Effector memory CD8-positive, alpha-beta T cell (primary cell): ENCODE measurements at places on chromosomes 1 and 21.

- H3K4me3 ChIP-seq = no peak overlapping the region
- no peaks in the 10 kb centered on the region for H3K4me1 ChIP-seq
These were observed 30.2 kb upstream of the DDX59 start for GRCh38 chr1:200699871-200700270.

DNA sequence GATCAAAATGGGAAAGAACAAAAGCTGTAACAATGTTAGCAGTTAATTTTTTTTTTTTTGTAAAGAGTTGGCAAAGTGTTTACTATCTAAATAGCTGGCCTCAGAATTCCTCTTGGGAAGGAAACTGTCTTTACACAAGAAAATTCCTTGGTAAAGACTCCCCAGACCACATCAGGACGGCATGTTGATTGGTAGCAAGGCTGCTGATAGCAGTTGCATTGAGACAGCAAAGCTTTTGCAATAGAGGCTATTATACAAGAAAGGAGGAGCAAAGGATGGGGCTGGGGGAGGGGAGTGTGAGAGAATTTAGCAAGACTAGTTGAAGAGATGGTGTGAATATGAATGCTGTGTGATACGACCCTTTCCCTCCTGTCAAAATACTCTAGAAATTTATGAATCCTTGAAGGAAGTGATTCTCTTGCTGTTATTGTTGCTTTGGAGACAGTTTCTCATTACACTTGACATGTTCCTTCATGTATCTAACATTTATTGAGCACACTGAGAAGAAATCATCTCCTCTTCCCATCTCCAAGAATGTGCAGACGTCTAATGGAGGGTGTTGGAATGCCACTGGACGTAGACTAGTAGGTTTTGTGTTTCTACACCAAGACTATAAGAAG lies 355.6 kb downstream of the SIPA1L2 start:
- peaks cover 37% of the 10 kb centered on the region for H3K27me3 ChIP-seq
- H3K36me3 ChIP-seq = no peaks in the 10 kb centered on the region
- H3K4me1 ChIP-seq = no peaks in the 10 kb centered on the region
- DNase-seq = no peak
- H3K4me3 ChIP-seq = no peak overlapping the region
- no peak overlapping the region for H3K27ac ChIP-seq

- H3K36me3 ChIP-seq = no peaks in the 10 kb centered on the region
- no peaks in the 10 kb centered on the region for H3K4me1 ChIP-seq
- H3K4me3 ChIP-seq = no peak overlapping the region
- no peaks in the 10 kb centered on the region for H3K27me3 ChIP-seq
These were observed 22.2 kb downstream of the EPHX4 start for GRCh38 chr1:92051948-92052347.

- no peak overlapping the region for H3K27ac ChIP-seq
- no peaks in the 10 kb centered on the region for H3K36me3 ChIP-seq
- no peaks in the 10 kb centered on the region for H3K27me3 ChIP-seq
- H3K4me3 ChIP-seq = no peak overlapping the region
These were observed 691.4 kb upstream of the NCAM2 start for GRCh38 chr21:20306836-20307235.

- no peak overlapping the region for H3K27ac ChIP-seq
- no peaks in the 10 kb centered on the region for H3K4me1 ChIP-seq
- DNase-seq = no peak
- H3K4me3 ChIP-seq = no peak overlapping the region
- H3K27me3 ChIP-seq = no peaks in the 10 kb centered on the region
These were observed 66.1 kb upstream of the PLA2G4A start for GRCh38 chr1:186762653-186763052.

DNA sequence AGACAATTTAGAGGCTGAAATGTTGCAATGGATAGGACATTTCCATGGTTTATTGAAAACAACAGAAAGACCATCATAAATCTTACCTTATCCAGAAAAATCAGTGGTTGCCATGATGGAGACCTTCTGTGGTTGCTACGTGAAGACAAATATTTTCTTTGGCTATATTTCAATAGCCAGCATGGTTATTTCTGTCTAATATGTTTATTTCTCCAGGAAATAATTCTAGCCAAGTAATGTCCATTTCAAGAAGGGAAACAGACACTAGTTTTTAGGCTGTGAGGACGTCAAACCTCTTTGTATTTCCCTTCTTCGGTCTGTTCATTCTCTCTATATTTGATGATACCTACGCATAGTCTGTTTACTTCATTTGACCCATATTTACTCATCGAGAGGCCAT lies 49.2 kb upstream of the NFASC start:
- DNase-seq = no peak
- H3K27ac ChIP-seq = no peak overlapping the region
- H3K27me3 ChIP-seq = peaks cover 57% of the 10 kb centered on the region
- no peaks in the 10 kb centered on the region for H3K4me1 ChIP-seq
- no peak overlapping the region for H3K4me3 ChIP-seq

GRCh38 chr1:115322631-115323030 lies 15.4 kb downstream of the NGF start:
- H3K27ac ChIP-seq = no peak overlapping the region
- H3K36me3 ChIP-seq = no peaks in the 10 kb centered on the region
- H3K4me1 ChIP-seq = no peaks in the 10 kb centered on the region
- peaks cover 34% of the 10 kb centered on the region for H3K27me3 ChIP-seq
- no peak for DNase-seq

GRCh38 chr1:206674745-206675175 lies 9.9 kb upstream of the MAPKAPK2 start:
- H3K27me3 ChIP-seq = peaks cover 3% of the 10 kb centered on the region
- H3K4me1 ChIP-seq = no peaks in the 10 kb centered on the region
- no peak for DNase-seq
- no peak overlapping the region for H3K4me3 ChIP-seq
- no peak overlapping the region for H3K27ac ChIP-seq

GRCh38 chr1:91836331-91837040 lies 49.5 kb downstream of the TGFBR3 start:
- H3K4me3 ChIP-seq = no peak overlapping the region
- DNase-seq = no peak
- H3K27me3 ChIP-seq = no peaks in the 10 kb centered on the region
- peaks cover 41% of the 10 kb centered on the region for H3K4me1 ChIP-seq
- H3K27ac ChIP-seq = peak overlapping the region; percentile 65

- H3K27ac ChIP-seq = peak overlapping the region; percentile 98
- H3K4me3 ChIP-seq = peak overlapping the region; percentile 86
- H3K36me3 ChIP-seq = peaks cover 33% of the 10 kb centered on the region
- peaks cover 55% of the 10 kb centered on the region for H3K4me1 ChIP-seq
- H3K27me3 ChIP-seq = no peaks in the 10 kb centered on the region
These were observed 34.9 kb upstream of the RUNX3 start for GRCh38 chr1:24964811-24965570.

GRCh38 chr1:225813214-225813964 lies 3.5 kb downstream of the EPHX1 start:
- peaks cover 7% of the 10 kb centered on the region for H3K4me1 ChIP-seq
- DNase-seq = no peak

- no peak for DNase-seq
- H3K4me3 ChIP-seq = peak overlapping the region; percentile 86
- H3K27ac ChIP-seq = peak overlapping the region; percentile 79
- H3K4me1 ChIP-seq = peaks cover 13% of the 10 kb centered on the region
- peaks cover 31% of the 10 kb centered on the region for H3K27me3 ChIP-seq
- H3K36me3 ChIP-seq = no peaks in the 10 kb centered on the region
These were observed 848 bp downstream of the CTTNBP2NL start for GRCh38 chr1:112396653-112397471.

- peaks cover 13% of the 10 kb centered on the region for H3K27me3 ChIP-seq
- no peak overlapping the region for H3K27ac ChIP-seq
- H3K4me1 ChIP-seq = peaks cover 10% of the 10 kb centered on the region
- DNase-seq = no peak
- no peak overlapping the region for H3K4me3 ChIP-seq
These were observed 18.6 kb upstream of the PADI1 start for GRCh38 chr1:17186216-17186909.

DNA sequence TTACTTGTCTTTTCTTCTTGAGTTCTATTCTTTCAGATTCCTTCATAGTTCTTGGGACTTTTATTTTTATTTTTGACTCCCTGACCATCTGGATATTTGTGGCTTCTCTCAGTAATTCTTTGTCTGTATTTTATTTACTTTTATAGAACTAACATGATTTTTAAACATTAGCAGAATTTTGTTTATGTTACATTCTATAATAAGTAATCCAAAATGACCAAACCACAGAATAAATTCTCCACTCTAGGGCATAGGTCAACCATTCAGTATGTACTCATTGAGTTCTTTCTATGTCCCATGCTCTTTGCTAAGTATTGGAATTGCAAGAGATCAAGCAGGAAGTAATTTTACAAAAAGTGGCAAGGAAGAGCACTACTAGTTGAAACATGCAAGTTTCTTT lies 969.0 kb downstream of the TTLL7 start:
- H3K27ac ChIP-seq = no peak overlapping the region
- no peaks in the 10 kb centered on the region for H3K4me1 ChIP-seq
- DNase-seq = no peak
- H3K4me3 ChIP-seq = no peak overlapping the region
- no peaks in the 10 kb centered on the region for H3K36me3 ChIP-seq
- H3K27me3 ChIP-seq = no peaks in the 10 kb centered on the region

- no peak overlapping the region for H3K27ac ChIP-seq
- no peaks in the 10 kb centered on the region for H3K36me3 ChIP-seq
- DNase-seq = no peak
- no peaks in the 10 kb centered on the region for H3K27me3 ChIP-seq
- no peak overlapping the region for H3K4me3 ChIP-seq
- H3K4me1 ChIP-seq = no peaks in the 10 kb centered on the region
These were observed 147.5 kb downstream of the CYYR1 start for GRCh38 chr21:26425576-26425975.

DNA sequence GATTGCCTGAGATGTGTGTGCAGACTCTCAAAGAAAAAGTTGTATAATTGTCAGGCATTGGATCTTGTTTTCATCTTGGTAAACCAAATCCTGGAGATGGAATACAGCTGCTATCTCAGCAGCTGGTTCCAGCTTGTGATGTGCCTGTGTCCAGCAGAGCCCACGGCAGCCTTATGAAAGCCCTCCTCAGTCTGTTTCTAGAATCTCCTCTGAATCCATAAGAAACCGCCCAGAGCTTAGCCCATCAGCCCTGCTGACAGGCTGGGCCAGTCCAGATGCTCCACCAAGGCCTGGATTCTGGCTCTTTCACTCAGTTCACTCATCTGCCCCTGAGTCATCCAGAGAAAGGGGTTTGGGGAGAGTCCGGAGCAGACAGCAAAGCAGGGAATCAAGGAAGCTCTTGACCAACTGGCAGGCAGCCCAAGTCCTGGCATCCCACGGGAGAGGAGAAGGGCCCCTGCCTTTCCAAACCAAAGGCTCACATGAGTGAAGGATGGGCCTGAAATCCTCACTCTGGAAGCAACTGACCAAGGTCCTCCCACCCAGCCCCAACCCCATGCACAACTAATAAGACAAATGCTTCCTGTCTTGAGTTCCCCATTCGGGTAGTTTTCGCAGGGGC lies 45.7 kb downstream of the NAV1 start:
- H3K27me3 ChIP-seq = peaks cover 59% of the 10 kb centered on the region
- no peak overlapping the region for H3K4me3 ChIP-seq
- no peak overlapping the region for H3K27ac ChIP-seq
- peaks cover 6% of the 10 kb centered on the region for H3K36me3 ChIP-seq
- H3K4me1 ChIP-seq = no peaks in the 10 kb centered on the region

- no peak overlapping the region for H3K27ac ChIP-seq
- no peak overlapping the region for H3K4me3 ChIP-seq
- no peaks in the 10 kb centered on the region for H3K36me3 ChIP-seq
- peaks cover 10% of the 10 kb centered on the region for H3K4me1 ChIP-seq
- DNase-seq = no peak
These were observed 64.2 kb upstream of the SMYD2 start for GRCh38 chr1:214216779-214217178.

DNA sequence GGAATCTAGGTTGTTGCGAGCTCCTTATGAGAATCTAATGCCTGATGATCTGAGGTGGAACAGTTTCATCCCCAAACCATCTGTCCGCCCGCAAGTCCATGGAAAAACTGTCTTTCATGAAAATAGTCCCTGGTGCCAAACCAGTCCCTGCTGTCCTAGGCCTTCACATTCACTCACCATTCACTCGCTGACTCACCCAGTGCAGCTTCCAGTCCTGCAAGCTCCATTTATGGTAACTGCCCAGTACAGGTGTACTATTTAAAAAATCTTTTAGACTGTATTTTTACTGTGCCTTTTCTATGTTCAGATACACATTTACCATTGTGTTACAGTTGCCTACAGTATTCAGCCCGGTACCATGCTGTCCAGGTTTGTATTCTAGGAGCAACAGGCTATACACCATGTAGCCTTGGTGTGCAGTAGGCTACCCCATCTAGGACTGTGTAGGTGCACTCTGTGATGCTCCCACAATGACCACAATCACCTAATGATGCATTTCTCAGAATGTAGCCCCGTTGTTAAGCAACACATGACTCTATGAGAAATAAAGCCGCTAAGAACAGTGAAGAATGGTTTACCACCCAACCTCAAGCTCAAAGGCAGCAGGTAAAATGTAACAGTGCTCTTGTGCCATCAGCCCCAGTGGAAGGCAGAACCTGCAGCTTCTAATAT lies 2.4 kb downstream of the ECHDC2 start:
- peaks cover 10% of the 10 kb centered on the region for H3K36me3 ChIP-seq
- peak overlapping the region; percentile 76 for H3K4me3 ChIP-seq
- peaks cover 16% of the 10 kb centered on the region for H3K4me1 ChIP-seq

DNA sequence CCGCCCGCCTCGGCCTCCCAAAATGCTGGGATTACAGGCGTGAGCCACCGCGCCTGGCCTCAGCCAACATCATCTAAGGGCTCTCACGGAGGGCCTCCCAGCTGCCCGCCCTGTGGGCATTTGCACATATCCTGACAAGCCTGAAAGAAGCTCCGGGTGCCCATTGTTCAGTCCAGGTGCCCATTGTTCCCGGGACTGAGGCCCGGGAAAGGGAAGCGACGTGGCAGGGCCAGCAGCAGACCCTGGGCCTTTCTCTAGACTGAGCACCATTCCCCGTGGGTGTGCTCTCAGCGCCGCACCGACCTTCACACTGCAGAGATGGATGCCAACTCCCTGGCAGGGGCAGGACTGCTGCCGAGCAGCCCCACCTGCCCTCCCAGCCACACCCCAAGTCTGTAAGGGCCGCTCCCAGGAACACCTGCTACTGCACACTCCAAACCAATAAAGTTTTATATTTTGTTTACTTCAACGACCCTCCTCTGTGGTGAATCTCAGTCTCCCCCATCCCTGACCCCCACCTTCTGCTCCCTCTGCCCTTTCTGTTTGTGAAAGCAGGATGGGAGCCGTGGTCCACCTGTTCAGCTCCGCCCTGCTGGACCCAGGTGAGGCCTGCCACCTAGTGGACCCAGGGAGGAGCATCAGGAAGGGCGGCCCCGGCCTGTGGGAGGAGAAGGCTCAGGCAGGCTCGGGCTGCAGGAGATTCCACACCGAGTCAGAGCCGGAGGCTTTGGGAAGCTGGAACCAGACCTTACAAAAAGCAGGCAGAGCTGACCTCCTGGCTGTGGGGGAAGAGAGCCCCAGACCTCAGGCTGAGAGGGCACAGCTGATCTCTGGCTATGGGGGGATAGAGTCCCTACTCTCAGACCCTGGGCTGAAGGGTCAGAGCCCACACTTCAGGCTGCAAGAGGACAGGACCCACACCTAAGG lies 1.1 kb upstream of the TMEM82 start:
- peak; percentile 38 for DNase-seq
- H3K36me3 ChIP-seq = peaks cover 5% of the 10 kb centered on the region
- no peaks in the 10 kb centered on the region for H3K27me3 ChIP-seq
- H3K27ac ChIP-seq = no peak overlapping the region
- H3K4me1 ChIP-seq = peaks cover 5% of the 10 kb centered on the region
